ENCODE measurements at places on chromosomes 2 and 18.

- no peak for DNase-seq
Observed at GRCh38 chr2:80326214-80326613, 21.7 kb upstream of the LRRTM1 start.

DNA sequence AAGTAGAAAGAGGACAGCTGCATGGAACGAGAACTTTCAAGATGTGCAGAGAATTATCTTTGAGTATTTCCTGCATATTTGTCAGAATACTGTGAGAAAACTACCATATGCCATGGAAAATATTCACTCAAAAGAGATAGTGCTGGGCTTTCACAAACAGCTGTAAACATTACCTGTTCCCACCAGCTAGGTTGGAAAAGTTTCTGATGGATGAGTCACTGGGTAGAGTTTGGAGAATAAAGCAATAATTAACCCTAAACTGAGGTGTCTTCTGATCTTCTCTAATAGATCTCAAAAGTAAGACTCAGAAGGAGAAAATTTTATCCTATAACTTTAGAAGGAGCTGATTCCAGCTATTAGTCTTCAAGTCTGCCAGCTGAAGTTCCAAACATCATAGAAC lies 3.9 kb upstream of the FSIP2 start:
- no peak for DNase-seq

DNA sequence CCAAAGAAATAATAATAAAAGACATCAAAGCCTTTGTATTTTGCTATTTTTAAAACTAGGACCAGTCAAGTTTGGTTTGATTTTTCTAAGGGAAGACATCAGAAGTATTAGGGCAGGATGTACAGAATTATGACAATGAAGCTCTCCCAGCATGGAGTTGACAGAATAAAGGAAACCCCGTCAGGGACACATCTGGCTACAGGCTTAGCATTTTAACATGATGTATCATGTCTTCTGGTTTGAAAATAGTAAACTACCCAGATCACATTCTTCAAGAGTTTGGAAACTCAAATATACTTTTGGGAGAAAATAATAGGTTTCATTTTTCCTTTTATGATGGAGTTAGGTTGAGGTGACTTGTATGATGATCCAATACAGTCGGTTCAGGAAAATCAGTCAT lies 552.0 kb upstream of the CDH2 start:
- DNase-seq, result no peak

DNA sequence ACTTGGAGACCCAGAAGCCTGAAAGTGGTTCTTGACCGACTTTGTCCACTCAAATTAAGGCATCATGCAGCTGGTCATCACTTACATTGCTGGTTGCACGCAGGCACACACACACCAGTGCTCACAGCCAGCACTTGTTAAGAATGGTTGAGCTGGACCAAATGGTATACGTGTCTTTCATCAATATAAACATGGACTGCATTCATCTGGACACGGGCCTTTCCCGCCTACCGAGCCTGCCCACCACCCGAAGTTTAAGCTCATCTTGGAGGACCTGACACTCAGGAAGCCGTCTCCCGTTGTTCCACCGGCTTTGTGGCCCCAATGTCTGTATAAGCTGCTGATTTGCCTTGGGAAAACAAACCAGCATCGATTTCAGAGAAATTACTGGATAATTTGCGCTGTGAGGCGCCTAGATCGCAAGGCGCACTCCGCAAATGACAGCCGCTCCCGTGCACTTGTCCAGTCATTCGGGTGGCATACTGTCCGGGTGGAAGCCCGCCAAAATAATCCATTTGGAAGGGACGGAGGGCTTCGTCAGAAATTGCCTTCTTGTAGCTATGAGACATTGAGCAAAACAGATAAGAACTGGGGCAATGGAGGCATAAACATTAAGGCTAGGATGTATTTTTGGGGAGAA lies 40.1 kb upstream of the AKAIN1 start:
- DNase-seq, result no peak

DNA sequence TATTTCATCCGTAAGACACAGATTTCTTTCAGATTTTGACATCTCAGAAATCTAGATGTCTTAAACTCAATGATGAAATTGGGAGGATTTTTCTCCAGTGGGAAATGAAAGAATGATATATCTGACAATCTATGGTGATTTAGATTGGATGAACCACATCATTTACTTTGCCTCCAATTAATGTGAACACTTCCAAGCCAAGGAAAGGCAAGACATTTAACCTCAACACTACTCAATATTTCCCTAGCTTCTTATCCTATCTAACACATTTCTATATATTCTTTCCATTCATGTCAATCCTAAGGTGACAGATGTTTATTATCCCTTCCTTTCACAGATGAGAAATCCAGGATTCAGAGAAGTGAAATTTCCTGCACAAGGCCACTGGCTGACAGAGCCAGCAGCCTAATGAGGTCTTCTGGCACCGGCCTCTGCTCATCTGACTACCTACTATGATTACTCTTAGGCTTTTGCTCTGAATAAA lies 327.6 kb downstream of the IRS1 start:
- no peak for DNase-seq
